ENCODE measurements at places on chromosomes 7 and 10. TPM values are rescaled to one million over a fixed set of nuclear protein-coding genes. Genes with fewer than 3 reads are reported as not detected.

IQUB gene
- total RNA-seq: 0.33 TPM

INA gene
- 20.9 TPM for total RNA-seq

DNA sequence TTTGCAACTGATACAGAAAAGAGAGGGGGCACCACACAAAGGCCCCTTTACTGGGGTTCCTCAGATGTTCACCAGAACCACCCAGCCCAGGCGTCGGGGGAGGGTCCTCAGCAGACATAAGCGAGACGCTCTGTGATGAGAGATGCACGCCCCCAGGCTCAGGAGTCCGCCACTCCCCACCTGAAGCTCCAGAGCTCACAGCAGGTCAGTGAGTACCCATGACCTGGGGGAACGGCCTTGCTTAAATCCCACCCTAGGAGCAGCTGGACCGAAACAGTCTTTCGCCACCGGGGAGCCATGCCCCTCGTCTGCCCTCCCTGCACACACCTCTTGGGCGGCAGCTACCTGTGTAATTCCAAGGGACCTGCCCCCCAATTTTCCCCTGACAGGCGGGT is 2.8 kb downstream of the CRYGN start:
- H3K27ac ChIP-seq: no peak overlapping the region
- no peak for DNase-seq
- no peak overlapping the region for H3K4me3 ChIP-seq
- no peaks in the 10 kb centered on the region for H3K4me1 ChIP-seq
- no peaks in the 10 kb centered on the region for H3K36me3 ChIP-seq
- peaks cover 10% of the 10 kb centered on the region for H3K27me3 ChIP-seq

SSC4D gene
- total RNA-seq: 3.5 TPM

- H3K27ac ChIP-seq: no peak overlapping the region
- 0 out of 2 replicates have a peak, but pooled peaks cover 19% of the 10 kb centered on the region for H3K36me3 ChIP-seq
- H3K27me3 ChIP-seq: no peaks in the 10 kb centered on the region
- peaks cover 5% of the 10 kb centered on the region for H3K4me1 ChIP-seq
- H3K4me3 ChIP-seq: no peak overlapping the region
- DNase-seq: no peak
These were observed 16.3 kb downstream of the ZMIZ2 start for GRCh38 chr7:44764665-44765578.

- H3K27me3 ChIP-seq: no peaks in the 10 kb centered on the region
- H3K4me3 ChIP-seq: peak overlapping the region; percentile 2
- H3K27ac ChIP-seq: peak overlapping the region; percentile 90
- no peak for DNase-seq
- H3K36me3 ChIP-seq: peaks cover 20% of the 10 kb centered on the region
- peaks cover 40% of the 10 kb centered on the region for H3K4me1 ChIP-seq
These were observed 71.0 kb downstream of the NRP1 start for GRCh38 chr10:33263453-33263852.

DNA sequence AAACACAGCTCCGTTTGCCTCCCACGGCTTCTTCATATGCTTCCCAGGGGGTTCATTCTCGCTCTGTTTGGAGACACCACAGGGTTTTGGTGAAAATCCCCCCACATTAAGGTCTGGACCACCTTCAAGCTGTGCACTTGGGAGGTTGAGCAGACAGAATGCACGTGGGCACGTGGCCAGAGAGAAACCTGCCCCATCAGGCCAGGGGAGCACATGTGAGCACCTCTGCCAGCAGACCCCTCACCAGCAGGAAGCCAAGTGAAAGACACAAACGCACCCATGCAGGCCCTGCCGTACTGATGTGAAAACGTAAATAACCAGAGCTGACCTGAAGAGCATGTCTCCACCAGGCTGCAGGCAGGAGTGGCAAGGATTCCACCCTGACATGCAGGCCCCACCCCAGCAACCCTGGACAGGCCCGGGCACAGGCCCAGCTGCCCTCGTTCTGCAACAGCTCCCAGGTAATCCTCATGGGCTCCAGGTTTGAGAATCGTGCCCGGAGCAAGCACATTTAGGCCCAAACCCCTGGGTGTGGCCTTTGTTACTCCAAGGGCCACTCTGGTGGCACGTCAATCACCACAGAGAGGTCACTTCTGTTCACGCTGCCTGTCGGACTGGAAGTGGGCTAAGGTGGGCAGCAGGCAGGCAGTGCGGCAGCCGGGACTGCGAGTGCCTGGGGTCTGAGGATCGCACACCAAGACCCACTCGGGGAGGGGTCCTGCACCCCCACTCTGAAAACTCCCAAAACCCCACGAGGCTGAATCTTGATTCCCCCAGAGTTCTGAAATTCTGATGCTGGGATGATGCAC is 184.4 kb downstream of the PTPRN2 start:
- DNase-seq: no peak
- peaks cover 85% of the 10 kb centered on the region for H3K27me3 ChIP-seq
- H3K4me1 ChIP-seq: no peaks in the 10 kb centered on the region
- H3K4me3 ChIP-seq: no peak overlapping the region
- no peaks in the 10 kb centered on the region for H3K36me3 ChIP-seq

- H3K4me1 ChIP-seq: no peaks in the 10 kb centered on the region
- no peaks in the 10 kb centered on the region for H3K27me3 ChIP-seq
These were observed 13.0 kb downstream of the MCMBP start for GRCh38 chr10:119859420-119860258.

- no peak for DNase-seq
- H3K36me3 ChIP-seq: no peaks in the 10 kb centered on the region
- H3K4me3 ChIP-seq: no peak overlapping the region
- H3K27ac ChIP-seq: no peak overlapping the region
- 0 out of 2 replicates have a peak, but pooled peaks cover 3% of the 10 kb centered on the region for H3K27me3 ChIP-seq
These were observed 669.3 kb downstream of the AUTS2 start for GRCh38 chr7:70267381-70268120.

- H3K36me3 ChIP-seq: peaks cover 6% of the 10 kb centered on the region
- no peak for DNase-seq
- H3K4me1 ChIP-seq: no peaks in the 10 kb centered on the region
- H3K27me3 ChIP-seq: no peaks in the 10 kb centered on the region
- no peak overlapping the region for H3K4me3 ChIP-seq
- no peak overlapping the region for H3K27ac ChIP-seq
These were observed 17.5 kb upstream of the RUFY2 start for GRCh38 chr10:68424454-68425014.

DNA sequence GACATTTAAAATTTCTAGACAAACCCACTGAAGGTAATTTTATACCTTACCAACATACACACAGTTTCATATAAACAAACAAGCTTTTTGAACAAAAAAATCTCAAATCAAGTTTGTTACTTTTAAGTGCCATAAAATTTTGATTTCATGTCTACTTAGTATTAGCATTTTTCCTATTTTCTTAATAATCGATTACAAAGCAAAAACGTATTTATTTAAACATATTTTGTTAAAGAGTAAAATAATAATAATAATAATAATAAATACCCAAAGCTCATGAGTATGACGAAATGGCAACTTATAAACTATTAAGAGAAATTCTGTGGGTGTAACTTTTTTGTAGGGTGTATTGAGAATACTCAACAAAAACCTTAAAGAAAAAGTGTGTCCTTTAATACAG is 177.6 kb downstream of the GALNT11 start:
- H3K27ac ChIP-seq: no peak overlapping the region
- H3K4me3 ChIP-seq: no peak overlapping the region
- peaks cover 8% of the 10 kb centered on the region for H3K36me3 ChIP-seq
- DNase-seq: no peak
- H3K4me1 ChIP-seq: no peaks in the 10 kb centered on the region
